ENCODE measurements at places on chromosomes 16 and 17.

DNA sequence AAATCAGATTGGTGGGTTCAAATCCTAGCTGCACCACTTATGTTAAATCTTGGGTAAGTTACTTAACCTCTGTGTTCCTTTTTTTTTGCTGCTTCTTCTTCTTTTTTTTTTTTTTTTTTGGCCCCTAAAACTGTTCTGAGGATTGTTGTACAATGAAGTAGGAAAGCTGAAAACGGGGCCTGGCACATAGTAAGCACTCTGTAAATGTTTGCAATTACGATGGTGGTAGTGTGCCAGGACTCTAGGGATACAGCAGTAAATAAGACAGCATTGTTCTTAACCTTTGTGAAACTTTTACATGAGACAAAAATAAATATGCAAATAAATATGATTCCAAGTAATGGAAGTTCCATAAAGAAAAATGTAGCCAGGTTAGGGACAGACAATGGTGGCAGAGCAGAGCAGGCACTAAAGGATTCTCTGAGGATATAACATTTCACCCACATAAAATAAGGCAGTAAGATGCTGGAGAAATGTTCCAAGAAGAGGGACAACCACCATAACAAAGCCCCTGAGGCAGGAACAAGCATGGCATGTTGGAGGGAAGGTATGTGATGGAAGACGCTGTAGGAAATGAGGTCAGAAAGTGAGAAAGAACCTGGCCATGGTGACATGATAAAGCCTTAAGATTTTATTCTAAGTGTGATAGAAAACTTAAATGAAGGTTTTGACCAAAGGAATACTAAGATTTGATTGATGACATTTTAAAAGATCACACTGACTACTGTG is 127.3 kb downstream of the NLK start:
- no peak for DNase-seq

DNA sequence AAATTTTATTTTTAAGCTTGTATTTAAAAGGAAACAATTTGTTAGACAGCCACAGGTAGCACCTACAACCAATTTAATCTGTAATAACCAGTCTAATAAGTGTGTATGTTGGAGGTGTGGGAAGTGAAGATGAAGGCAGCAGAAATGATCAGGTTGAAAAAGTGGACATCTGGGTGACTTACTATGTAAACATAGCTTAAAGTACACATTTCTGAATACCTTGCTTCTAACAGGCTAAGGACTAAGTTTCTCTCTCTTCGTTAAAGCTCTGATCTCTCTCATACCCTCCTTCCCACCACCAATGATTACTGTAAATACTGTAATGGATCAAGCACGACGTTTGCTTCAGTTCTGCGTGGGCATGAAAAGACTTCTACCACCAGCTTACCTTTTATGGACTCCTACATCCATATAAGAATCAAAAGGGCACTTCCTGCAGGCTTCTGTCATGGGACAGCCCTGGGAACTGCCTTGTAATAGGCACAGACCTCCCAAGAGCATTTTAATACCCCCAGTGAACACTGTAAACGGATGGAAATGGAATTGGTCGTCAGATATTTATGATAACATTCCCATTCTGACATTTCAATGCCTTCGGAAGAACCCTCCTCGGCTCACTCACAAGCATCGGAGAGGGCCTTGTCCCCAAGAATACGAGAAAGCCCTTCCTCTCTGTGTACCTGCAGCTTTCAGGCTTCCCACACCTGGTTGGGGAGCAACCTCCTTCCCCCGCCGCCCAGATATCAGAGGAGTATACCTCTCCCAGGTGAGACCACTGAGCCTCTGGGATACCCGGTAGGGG is 700 bp downstream of the CCDC43 start:
- no peak for DNase-seq

DNA sequence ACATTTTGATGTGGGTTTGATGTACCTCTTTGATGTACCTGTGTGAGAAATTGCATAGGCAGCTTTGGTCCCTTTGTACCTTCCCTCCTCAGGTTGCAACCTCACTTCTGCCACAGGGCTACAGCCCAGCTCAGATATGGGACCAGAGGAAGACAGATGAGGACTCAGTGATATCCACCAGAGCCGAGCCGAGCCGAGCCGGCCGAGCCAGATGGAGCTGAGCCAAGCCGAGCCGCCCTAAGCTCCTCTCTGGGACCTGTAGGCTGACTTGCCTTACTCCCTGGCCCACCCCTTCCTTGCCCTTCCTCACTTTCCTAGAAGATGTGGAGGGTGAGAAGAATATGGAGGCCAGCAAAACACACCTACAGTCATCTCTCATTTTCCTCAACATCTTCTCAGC is 3.8 kb downstream of the HEATR9 start:
- no peak for DNase-seq

- no peak for DNase-seq
Observed at GRCh38 chr16:11251525-11252481, 4.2 kb downstream of the SOCS1 start.

DNA sequence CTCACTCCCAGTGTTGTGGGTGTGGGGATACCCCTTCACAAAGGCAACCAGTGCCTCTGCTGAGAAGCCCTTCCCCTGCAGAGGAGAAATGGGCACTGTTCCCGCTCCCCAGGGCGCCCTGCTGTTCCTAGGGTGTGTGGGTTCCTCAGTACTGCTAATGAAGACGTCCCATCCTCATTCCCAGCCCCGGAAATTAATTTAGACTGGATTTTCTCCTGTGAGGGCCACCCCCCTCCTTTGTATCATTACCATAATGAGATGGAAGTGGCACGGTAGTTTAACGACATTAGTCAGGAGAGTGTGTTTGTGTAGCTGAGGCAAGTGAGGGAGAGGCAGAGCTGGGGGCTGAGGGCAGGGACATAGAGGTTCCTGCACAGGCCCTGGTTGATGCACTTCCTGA is 53.2 kb downstream of the PIPOX start:
- DNase-seq, result no peak

DNA sequence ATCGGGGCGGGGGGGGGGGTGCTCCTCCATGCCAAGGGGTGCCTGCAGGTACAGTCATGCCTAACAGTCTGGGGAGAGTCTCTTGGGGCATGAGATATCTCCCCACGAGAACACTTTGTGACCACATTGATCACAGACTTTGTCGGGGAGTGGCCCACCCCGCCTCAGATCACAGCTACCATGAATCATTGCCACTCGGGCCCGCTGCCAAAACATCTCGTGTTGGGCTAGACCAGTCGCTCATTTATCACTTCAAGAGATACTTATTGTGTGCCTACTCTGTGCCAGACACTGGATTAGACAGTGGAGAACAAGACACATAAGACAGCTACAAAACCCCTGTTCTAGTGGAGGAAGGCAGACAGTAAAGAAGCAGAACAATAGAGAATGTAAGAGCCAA is 72.6 kb downstream of the CLEC16A start:
- no peak for DNase-seq

DNA sequence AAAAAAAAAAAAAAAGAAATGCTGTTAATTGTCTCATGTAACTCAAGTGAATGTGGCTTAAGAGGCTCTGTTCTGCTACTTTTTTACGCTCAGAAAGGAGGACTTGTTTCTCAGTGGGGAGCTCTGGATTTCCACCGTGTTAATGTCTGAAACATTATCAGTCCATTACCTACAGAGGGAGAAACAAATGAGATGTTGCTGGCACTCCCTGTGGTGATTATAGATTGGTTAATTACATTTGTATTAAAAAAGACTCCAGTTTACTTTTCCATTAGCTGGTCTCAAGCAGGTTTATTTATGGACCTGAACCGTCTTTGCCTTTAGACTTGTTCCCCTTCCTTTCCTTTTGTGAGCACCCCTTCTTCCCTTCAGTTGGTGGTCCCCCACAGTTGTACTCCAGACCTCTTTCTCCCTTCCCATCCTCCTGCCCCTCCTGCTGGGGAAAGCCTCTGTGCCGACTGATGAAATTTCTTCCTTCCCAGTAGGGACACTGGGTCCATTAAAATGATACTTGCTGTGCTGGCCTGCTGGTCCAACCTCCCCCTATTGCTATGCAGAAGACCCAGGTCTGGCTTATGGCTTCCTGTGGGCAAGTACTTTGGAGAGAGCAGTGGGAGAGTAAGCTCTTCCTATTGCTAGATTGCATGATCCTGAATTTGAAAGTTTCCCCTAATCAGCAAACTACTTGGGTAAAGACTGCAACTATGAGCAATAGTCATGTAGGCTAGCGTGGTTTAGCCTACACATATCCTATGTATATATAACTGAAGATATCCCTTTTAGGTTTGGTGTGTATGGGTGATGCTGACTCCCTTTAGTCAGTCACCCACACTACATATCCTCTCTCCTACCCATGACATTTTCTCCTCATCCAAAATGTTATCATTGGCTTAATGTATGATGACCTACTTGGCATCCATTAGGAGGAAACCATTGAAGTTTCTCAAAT is 8.1 kb downstream of the CDC6 start:
- no peak for DNase-seq

GRCh38 chr17:40068917-40069750 is 6.4 kb downstream of the THRA start:
- DNase-seq, result no peak

GRCh38 chr17:52477824-52478699 is 319.5 kb upstream of the CA10 start:
- no peak for DNase-seq

GRCh38 chr16:28187595-28188004 is 24.2 kb downstream of the XPO6 start:
- no peak for DNase-seq
